Suprapubic skin (tissue), 4 donors: ENCODE measurements at places on chromosomes 16 and 17.
A peak's percentile ranks its signal among the peaks of the same experiment; 100 is the strongest.

GRCh38 chr17:46952115-46952514 is 26.9 kb downstream of the RPRML start:
- no peak for DNase-seq
- H3K36me3 ChIP-seq: peaks cover 3% of the 10 kb centered on the region
- no peak overlapping the region for H3K27ac ChIP-seq
- H3K4me1 ChIP-seq: peaks cover 7% of the 10 kb centered on the region
- H3K27me3 ChIP-seq: no peaks in the 10 kb centered on the region

DNA sequence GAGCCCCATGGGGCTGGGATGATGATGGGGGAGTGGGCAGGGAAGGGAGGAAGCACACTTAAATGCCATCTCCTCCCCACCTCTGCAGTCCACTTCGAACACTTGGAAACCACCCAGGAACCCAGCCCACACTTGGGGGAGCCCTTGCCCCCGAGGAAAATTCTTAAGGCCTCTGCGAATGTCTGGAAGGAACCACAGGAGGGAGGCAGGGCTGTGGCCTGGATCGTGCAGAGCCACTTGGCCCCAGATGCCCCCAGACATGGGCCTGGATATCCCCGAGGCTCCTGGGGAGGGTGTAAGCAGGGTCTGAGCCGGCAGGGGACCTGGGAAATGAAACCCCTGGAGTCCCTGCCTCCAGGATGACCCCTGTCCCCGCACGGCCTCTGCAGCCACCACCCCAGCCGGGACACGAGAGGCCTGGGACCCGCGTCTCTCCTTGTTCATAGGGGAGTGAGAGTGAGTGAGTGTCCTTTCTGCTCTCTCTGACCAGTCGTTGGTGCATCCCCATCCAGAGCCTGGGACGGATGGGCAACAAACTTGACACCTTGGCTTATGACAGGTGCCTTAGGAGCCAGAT is 11.8 kb upstream of the MTSS2 start:
- H3K4me3 ChIP-seq: no peak overlapping the region
- H3K27ac ChIP-seq: peak overlapping the region; percentile 91
- H3K36me3 ChIP-seq: no peaks in the 10 kb centered on the region
- peaks cover 100% of the 10 kb centered on the region for H3K4me1 ChIP-seq

GRCh38 chr17:34503528-34504195 is 75.7 kb upstream of the TMEM132E start:
- DNase-seq: no peak
- H3K27ac ChIP-seq: no peak overlapping the region
- H3K4me3 ChIP-seq: no peak overlapping the region
- H3K4me1 ChIP-seq: no peaks in the 10 kb centered on the region

DNA sequence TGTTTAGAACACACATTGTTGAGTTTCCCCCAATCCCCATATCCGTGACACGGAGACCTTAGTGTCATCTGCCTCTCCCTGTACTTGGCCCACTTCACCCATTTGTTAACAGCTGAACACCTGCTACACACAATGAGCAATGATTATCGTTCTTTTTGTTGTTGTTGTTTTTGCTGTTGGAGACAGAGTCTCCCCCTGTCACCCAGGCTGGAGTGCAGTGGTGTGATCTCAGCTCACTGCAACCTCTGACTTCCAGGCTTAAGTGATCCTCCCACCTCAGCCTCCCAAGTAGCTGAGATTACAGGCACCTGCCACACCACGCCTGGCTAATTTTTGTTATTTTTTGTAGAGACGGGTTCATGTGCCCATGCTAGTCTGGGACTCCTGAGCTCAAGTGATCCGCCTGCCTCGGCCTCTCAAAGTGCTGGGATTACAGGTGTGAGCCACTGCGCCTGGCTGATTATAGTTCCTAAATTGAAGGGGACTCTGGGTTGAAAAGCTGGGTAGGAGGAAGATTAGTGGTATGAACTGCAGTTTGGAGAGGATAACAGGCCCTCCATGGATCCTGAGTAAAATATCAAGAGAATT is 21.6 kb downstream of the NDE1 start:
- peaks cover 26% of the 10 kb centered on the region for H3K36me3 ChIP-seq
- peaks cover 59% of the 10 kb centered on the region for H3K4me1 ChIP-seq
- H3K27me3 ChIP-seq: no peaks in the 10 kb centered on the region
- no peak overlapping the region for H3K4me3 ChIP-seq

DNA sequence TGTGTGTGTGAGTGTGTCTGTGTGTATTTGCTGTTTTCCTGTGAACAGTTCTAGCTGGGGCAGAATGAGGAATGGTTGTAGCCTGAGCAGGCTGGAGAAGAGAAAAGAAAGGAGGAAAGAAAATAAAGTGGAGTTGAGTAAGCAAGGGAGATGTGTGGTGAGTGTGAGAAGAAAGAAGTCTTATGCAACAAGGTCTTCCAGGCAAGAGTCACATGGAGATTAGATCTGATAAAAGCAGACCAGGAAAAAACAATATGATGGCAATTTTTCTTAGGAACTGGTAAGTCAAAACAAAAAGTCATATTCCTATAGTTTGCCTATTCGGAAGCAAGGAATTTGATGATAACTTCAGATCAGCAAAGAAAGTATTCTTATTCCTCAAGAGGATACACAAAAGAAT is 125.0 kb downstream of the HS3ST3A1 start:
- no peaks in the 10 kb centered on the region for H3K27me3 ChIP-seq
- H3K4me1 ChIP-seq: no peaks in the 10 kb centered on the region
- no peak overlapping the region for H3K27ac ChIP-seq
- DNase-seq: no peak

- peak; percentile 86 for DNase-seq
- no peak overlapping the region for H3K27ac ChIP-seq
- no peaks in the 10 kb centered on the region for H3K36me3 ChIP-seq
- H3K4me3 ChIP-seq: no peak overlapping the region
- H3K27me3 ChIP-seq: no peaks in the 10 kb centered on the region
Observed at GRCh38 chr17:16363749-16364536, 10.7 kb upstream of the CENPV start.

DNA sequence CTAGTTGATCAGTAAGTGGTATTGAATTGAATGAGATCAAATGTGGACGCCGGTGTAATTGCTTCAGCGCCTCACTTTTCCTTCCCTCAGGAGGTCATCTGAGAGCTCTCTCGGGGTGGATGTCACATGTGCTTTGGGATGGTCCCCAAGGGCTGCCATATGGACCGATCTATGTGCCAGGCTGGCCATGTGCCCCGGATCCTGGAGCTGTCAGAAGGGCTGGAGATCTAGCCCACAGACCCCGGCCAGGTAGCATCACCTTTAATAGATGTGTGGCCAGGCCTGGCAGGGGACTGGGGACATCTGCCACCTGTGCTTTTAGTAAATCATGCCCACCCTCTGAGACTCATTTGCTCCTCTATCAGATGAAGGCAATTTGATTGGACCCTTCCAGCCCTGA is 95.3 kb upstream of the CRHR1 start:
- peaks cover 3% of the 10 kb centered on the region for H3K4me1 ChIP-seq
- H3K27me3 ChIP-seq: peaks cover 55% of the 10 kb centered on the region
- no peak for DNase-seq
- H3K36me3 ChIP-seq: no peaks in the 10 kb centered on the region
- no peak overlapping the region for H3K4me3 ChIP-seq

DNA sequence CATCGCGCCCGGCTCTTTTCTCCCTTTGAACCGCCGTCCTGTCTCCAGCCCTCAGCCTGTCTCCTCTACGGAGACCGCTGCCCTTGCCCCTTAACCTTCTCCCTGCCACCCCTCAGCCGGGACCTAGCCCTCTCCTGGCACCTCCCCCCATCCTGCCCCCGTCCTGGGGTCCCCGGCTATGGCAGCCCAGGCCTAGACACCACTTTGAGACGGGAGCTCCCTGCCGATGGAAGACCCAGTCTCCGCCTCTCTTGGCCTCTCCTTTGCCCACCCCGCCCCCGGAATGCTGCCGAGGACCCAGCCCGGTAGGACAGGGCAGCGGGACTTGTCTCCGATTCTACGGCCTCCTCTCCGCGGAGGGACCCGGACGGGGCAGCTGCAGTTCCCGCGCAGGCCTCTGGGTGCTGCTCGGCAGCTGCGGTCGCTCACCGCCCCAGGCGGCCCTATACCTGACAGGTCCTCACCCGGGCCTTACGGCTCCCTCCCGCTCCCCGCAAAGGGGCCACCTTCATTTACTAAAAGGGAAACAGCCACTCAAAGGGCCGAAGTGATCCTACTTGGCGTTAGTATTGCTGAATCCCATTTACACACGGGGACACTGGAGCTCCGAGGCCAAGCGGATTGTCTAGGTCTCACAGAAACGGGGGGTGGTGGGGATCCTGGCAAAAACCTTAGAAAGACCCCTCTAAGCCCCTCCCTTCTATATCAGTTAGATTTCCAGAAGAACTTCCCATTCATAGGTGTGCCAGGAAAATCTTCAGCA is 32.6 kb upstream of the TAC4 start:
- no peaks in the 10 kb centered on the region for H3K36me3 ChIP-seq
- no peak overlapping the region for H3K4me3 ChIP-seq
- no peak overlapping the region for H3K27ac ChIP-seq

GRCh38 chr16:77652399-77652798 is 69.9 kb upstream of the NUDT7 start:
- H3K4me1 ChIP-seq: no peaks in the 10 kb centered on the region
- H3K36me3 ChIP-seq: no peaks in the 10 kb centered on the region
- no peak for DNase-seq
- no peak overlapping the region for H3K27ac ChIP-seq
- no peak overlapping the region for H3K4me3 ChIP-seq
- H3K27me3 ChIP-seq: no peaks in the 10 kb centered on the region

DNA sequence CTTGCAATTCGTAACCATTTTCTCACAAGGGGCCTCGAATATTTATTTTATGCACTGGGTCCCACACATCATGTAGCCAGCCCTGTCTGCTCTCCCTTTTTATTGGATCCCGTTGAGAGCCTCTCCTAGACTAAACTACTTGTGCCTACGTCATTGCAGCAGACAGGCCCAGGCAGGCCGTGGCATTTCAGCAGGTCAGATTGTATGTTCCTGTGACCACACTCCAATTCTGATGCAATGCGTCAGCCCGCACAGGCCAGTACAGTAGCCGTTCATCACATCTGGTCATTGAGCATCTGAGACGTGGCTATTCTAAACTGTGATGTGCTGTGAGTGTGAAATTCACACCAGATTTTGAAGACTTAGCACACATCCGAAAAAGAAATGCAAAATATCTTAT is 42.2 kb downstream of the ABAT start:
- no peaks in the 10 kb centered on the region for H3K27me3 ChIP-seq
- H3K4me3 ChIP-seq: no peak overlapping the region
- DNase-seq: no peak

DNA sequence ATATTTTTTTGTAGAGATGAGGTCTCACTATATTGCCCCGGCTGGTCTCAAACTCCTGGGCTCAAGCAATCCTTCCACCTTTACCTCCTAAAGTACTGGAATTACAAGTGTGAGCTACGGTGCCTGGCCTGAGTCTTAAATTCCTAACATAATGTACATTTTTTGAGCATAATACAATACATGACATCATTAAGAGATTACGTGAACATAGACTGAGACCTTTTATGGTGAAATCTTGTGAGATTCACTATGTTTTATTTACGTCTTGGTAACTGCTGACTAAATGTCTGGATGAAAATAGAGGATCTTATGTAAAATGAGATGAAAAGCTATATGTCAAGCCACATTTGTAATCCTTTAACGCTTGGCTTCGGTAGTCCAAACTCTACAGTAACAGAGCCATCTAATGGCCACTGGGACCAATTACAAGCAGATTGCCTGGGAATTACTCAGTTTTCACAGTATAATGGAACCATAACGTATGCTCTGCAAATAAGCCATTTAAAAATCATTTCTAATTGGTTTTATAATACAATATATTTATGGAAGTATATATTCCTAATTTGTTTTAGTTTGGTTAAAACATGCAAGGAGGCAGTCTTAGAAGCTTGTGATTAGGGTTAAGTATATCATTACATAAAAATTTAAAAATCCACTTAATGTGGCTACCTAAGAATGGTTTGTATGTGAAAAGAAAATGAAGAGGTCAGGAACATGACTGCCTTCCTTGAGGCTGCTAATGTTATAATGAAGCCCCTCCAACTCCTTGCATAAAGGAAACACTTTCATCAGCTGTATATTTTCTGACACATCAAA is 8.1 kb upstream of the EFCAB13 start:
- no peak for DNase-seq
- H3K27ac ChIP-seq: peak overlapping the region; percentile 55
- H3K27me3 ChIP-seq: no peaks in the 10 kb centered on the region
- H3K4me3 ChIP-seq: no peak overlapping the region

DNA sequence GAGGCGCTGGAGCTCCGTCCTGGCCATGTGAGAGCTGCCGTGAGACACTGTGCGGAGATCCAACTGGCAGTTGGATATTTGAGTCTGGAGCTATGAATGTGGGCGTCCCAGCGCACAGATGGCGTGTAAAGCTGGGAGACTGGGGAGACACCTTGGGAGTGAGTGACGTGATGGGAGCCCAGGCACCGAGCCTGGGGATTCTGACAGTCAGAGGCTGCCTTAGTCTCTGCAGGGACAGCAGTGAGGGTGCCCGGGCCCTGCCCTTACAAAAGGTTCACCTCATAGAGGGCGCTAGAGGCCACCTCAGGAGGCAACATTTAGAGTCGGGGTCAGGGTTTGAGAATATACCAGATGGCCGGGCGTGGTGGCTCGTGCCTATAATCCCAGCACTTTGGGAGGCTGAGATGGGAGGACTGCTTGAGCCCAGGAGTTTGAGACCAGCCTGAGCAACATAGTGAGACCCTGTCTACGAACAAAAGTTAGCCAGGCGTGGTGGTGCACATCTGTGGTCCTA is 194.1 kb upstream of the GSE1 start:
- no peak for DNase-seq
- no peak overlapping the region for H3K4me3 ChIP-seq
- no peaks in the 10 kb centered on the region for H3K36me3 ChIP-seq
- H3K27ac ChIP-seq: no peak overlapping the region

GRCh38 chr17:19284005-19284959 is 47.1 kb downstream of the EPN2 start:
- DNase-seq: no peak
- H3K4me3 ChIP-seq: no peak overlapping the region
- no peak overlapping the region for H3K27ac ChIP-seq
- no peaks in the 10 kb centered on the region for H3K27me3 ChIP-seq

- H3K4me1 ChIP-seq: peaks cover 61% of the 10 kb centered on the region
- no peak overlapping the region for H3K4me3 ChIP-seq
- no peak overlapping the region for H3K27ac ChIP-seq
- no peaks in the 10 kb centered on the region for H3K36me3 ChIP-seq
Observed at GRCh38 chr16:10946308-10946707, 1.9 kb downstream of the CLEC16A start.

- peak overlapping the region; percentile 97 for H3K27ac ChIP-seq
- peaks cover 42% of the 10 kb centered on the region for H3K4me1 ChIP-seq
- no peak for DNase-seq
- H3K4me3 ChIP-seq: peak overlapping the region; percentile 93
Observed at GRCh38 chr17:49362723-49363117, 670 bp upstream of the ZNF652 start.

DNA sequence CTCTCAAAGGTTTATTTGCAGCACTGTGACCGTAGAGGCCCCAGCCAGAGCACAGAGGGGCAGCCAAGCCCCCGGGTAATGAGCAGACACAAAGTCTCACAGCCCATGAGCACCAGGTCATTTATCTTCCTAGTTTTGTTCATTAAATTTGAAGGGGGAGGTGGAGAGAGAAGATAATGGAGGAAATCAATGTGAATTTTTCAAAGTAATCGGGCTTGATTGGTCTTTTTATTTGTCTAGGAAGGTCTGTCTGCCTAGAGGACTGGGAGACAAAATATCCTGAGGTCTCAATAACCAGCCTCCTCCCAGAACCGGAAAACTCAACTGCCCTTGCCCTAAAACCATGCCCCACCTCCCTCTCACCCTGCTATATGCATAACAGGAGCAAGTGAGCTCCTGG is 189.0 kb downstream of the SLC39A11 start:
- no peak overlapping the region for H3K4me3 ChIP-seq
- no peak overlapping the region for H3K27ac ChIP-seq
- H3K4me1 ChIP-seq: no peaks in the 10 kb centered on the region
- H3K36me3 ChIP-seq: peaks cover 2% of the 10 kb centered on the region
- no peaks in the 10 kb centered on the region for H3K27me3 ChIP-seq
- DNase-seq: no peak

- no peaks in the 10 kb centered on the region for H3K4me1 ChIP-seq
- DNase-seq: no peak
- no peak overlapping the region for H3K27ac ChIP-seq
Observed at GRCh38 chr16:85504242-85504641, 108.9 kb upstream of the GSE1 start.
